Fibroblast of skin of abdomen (primary cell): ENCODE measurements at places on chromosomes 3 and 15.

GRCh38 chr15:62569460-62570404 is 404.6 kb upstream of the C2CD4B start:
- peak; percentile 89 for DNase-seq

DNA sequence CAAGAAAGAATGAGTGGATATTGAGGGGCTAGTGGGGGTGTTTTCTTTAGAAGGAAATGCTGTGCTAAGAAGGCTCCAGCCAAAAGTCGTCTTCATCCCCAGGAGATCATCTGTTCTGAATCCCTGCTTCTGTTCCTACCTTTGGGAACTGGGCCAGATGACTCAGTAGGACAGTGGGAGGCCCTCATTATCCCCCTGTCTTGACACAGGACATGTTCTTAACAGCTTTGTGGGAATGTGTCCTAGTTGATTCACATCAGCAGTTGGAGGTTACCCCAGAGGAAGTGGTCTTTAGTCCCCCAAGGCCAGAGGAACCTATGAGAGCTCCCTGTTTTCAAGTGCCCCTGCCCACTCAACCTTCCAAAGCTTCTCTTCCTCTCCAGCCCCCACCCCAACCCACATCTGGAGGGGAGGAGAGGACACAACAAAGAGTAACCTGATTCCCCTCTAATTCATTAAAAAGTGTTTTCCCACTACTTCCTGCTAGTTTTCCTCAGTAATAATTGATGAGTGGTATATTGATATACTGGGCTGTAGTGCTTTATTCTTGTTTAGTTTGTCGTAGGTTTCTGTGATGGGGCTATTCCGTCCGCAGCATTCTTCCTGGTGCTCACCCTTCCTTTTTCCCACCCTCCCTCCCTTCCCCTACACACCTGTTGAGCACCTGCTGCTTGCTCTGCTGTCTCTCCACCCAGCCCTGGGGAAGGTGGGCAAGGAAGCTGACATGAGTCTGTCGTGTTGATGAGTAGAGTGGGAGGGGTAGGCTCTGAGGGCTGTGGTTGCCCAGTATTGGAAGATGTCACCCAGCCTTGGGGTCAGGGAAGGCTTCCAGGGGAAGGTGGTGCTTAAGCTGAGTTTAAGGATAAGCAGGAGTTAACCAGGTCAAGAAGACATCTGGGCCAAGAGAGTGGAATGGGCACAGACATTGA is 9.3 kb downstream of the PXYLP1 start:
- peak; percentile 75 for DNase-seq

DNA sequence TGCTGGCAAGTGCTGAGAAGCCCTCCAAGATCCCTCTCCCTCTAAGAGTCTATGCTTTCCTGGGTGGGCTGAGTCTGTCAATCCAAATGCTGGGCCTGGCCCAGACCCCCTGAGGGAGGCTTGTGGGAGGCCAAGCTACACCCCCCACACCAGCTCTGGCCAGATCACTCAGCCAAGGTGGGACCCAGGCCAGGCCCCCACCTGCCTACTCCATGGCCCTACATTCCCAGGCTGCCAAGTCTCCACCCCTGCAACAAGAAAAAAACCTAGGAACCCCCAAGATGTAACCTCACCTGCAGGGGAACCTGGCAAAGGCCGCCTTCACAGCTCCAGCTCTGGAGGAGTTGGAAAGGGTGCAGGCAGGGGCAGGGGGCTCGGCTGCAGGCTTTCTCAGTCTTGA is 109.1 kb downstream of the CHSY1 start:
- no peak for DNase-seq

GRCh38 chr3:17639257-17639656 is 103.2 kb downstream of the TBC1D5 start:
- DNase-seq = peak; percentile 83

DNA sequence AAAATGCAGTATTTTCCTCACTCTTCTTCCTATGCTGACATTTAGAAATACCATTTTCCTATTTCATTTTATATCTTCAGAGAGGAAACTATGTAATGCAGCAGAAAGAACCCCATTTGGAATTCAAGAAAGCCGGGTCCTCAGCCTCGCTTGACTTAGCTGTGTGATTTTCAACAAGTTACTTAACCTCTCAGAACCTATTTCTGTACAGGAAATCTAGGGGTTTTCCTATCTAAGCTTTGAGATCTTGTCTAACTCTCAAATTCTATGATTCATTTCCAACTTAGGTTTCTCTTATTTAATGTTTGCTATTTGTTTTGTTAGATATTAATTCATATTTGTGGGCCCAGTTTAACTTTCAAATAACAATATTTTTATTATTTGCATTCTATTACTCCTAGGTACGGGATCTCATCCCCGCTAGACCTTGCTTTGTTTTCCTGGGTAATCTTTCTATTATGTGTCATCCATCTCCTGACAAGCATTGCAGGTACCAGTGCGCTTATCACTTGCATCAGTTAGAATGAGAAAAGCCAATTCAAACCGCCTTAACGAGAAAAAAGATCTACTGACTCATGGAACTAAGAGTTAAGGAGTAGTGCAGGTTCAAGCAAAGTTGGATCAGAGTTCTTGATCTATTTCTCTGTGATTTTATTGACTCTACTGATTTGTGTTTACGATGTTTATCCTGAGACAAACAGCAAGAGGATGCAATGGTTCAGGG is 70.6 kb upstream of the BHLHE40 start:
- no peak for DNase-seq
